ENCODE measurements at places on chromosomes 3 and 15.

DNA sequence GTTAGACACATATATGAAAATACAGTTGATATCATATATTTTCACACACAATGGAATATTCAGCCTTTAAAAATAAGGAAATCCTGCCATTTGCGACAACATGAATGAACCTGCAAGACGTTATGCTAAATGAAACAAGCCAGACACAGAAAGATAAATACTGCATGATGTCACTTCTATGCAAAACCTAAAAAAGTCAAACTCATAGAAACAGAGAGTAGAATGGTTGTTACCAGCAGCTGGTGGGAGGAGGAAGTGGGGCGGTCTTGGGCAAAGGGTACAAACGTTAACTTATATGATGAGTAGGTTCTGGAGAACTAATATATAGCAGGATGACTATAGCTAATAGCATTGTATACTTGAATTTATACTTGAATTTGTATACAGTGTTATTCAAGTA lies 213.2 kb upstream of the NR2F2 start:
- no peak for DNase-seq

GRCh38 chr3:99712291-99712954 lies 74.0 kb downstream of the COL8A1 start:
- no peak for DNase-seq

GRCh38 chr15:101724675-101725005 lies 367 bp upstream of the TARS3 start:
- DNase-seq, result no peak

- no peak for DNase-seq
Observed at GRCh38 chr3:107690522-107691138, 167.9 kb downstream of the BBX start.

DNA sequence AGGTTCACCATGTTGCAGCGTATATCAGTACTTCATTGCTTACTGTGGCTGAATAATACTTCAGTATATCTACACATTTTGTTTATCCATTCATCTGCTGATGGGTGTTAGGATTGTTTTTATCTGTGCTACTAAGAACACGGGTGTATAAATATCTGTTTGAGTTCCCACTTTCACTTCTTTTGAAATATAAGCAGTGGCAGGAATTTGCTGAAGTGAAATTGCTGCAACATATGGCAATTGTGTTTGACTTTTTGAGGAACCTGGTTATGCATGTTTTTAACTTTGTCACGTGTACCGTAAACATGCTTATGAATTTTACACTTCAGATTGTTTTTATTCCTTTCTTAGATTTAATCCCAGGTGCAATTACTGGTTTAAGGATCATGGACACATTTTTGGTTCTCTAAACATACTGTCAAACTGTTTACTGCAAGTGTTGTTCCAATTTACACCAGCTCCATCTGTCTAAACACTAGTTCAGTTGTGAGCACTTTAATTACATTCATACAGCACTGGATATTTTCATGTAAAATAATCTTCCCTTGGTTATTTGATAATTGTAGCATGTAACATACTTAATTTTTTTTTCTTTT lies 23.1 kb downstream of the TRAK1 start:
- no peak for DNase-seq

- DNase-seq, result no peak
Observed at GRCh38 chr15:64792282-64792681, 16.9 kb upstream of the RBPMS2 start.

- DNase-seq, result no peak
Observed at GRCh38 chr3:112744825-112745566, 101.7 kb downstream of the CD200R1L start.

- DNase-seq, result no peak
Observed at GRCh38 chr15:99303907-99304306, 52.6 kb downstream of the LRRC28 start.

DNA sequence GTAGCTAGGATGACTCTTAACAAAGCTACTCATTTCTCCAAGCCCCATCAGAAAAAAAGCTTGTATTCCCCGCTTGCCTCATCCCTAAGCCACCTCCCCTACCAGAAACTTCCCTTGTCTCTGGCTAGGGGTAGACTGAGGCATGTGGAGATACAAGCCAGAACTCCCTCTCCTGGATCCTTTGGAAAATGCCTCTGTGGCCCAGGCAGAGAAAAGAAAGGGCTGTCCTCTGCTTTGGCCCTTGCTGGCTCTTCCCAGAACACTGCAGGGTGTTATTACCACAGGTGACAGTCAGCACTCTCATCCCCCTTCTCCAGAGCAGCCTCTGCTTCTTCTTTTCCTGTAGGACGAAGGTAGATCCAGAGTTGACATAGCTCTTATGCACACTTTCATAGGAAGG lies 15.2 kb downstream of the RMDN3 start:
- DNase-seq, result no peak

GRCh38 chr15:87348746-87349145 lies 907.8 kb downstream of the NTRK3 start:
- no peak for DNase-seq

- DNase-seq, result no peak
Observed at GRCh38 chr3:42421818-42422796, 11.7 kb upstream of the LYZL4 start.

DNA sequence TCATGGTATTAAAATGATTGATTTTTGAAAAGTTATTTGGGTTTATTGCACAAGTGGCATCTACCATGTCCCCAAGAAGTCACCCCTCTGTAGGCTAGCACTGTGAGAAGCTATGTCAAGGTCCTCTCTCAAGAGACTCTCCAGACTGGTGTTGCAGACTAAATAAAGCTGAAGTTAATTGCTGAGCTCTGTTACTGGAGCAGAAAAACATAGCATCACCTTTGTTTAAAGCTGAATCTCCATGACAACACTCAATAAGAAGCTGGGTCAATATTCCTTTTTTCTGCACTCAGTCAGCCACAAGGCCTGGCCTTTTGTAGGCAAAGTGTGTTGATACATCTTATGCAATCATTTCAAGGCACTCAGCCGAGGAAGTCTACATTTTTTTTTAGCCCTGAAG lies 806.6 kb upstream of the LMCD1 start:
- no peak for DNase-seq

- DNase-seq, result no peak
Observed at GRCh38 chr3:13262493-13263211, 157.5 kb downstream of the NUP210 start.

DNA sequence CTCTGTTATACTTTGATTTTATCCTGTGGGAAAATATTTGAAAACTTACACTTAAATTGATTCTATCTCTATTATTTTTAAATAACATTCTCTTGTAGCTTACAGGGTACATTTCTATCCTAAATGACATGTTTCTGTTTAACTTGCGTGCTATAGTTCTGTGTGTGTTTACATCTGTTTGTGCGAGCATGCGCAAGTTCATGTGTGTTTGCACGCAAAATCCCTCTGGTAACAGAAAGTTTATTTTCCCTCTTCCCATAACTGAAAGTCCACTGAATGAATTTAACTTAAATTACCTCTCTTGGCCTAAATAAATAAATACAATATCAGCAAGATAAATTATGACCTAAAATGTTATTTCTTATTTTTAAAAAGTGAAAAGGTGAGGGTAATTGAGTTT lies 117.3 kb upstream of the NEO1 start:
- no peak for DNase-seq

GRCh38 chr15:92683511-92683834 lies 27.9 kb upstream of the FAM174B start:
- DNase-seq, result no peak

- DNase-seq, result no peak
Observed at GRCh38 chr15:88896333-88897033, 1.1 kb upstream of the HAPLN3 start.

GRCh38 chr3:117080872-117081271 lies 371.3 kb downstream of the TUSC7 start:
- DNase-seq, result no peak

- DNase-seq, result no peak
Observed at GRCh38 chr3:64019271-64019670, 4.0 kb downstream of the PSMD6 start.

DNA sequence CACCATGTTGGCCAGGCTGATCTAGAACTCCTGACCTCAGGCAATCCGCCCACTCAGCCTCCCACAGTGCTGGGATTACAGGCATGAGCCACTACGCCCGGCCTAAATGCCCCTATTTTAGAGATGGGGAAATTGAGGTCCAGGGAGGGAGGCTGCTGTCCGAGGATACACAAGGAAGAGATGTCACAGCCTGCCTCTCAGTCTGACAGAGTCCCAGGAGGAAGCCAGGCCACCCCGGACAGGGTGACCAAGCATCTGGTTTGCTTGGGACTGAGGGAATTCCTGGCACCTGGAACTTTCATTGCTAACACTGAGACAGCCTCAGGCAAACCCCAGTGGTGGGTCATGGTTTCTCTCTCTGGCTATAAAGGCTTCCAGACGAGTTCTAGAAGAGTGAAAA lies 30.6 kb upstream of the ADAMTS7 start:
- DNase-seq, result no peak

GRCh38 chr3:70737666-70738290 lies 425.3 kb upstream of the MDFIC2 start:
- no peak for DNase-seq

GRCh38 chr15:99911816-99912215 lies 178.6 kb upstream of the LYSMD4 start:
- no peak for DNase-seq

GRCh38 chr3:128610451-128611070 lies 40.1 kb downstream of the RPN1 start:
- DNase-seq, result no peak

DNA sequence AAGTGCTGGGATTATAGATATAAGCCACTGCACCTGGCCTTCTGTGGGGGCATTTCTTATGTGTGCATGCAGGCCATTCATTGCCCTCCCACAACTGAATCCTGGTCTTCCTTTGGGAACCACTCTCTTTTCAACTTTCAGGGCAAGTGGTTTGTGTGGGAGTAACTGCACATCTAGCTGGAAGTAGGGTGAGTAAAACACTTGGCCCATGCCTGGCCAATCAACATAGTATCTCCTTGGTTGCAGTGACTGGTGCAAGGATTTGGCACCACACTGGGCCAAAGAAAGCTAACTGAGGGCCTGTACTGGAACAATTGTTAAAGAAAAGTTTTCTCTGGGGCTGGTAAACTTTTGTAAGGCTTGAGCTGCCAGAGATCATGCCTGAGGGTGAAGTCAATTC lies 189.2 kb upstream of the FEZF2 start:
- no peak for DNase-seq

- DNase-seq, result no peak
Observed at GRCh38 chr3:69085168-69085832, 563 bp downstream of the ARL6IP5 start.

DNA sequence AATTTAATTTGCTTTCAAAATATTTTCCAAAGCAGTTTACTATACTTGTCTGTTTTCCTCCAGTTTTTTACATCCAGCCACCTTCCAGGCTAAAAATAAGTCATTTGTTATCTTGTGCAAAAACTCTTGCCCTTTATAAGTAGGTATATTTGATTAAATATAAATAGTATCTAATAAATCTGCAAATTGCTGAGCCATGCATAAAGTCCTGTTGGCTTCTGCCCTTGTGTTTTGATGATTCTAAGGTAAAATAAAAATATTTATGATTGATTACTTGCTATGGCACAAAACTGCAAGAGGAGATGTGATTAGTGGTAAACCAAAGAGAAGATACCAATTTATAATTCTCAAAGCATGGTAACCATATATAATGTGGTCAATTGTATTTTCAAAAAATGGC lies 1026.7 kb downstream of the EPHA3 start:
- DNase-seq, result no peak

- no peak for DNase-seq
Observed at GRCh38 chr15:41491889-41492288, 1.8 kb upstream of the ITPKA start.

DNA sequence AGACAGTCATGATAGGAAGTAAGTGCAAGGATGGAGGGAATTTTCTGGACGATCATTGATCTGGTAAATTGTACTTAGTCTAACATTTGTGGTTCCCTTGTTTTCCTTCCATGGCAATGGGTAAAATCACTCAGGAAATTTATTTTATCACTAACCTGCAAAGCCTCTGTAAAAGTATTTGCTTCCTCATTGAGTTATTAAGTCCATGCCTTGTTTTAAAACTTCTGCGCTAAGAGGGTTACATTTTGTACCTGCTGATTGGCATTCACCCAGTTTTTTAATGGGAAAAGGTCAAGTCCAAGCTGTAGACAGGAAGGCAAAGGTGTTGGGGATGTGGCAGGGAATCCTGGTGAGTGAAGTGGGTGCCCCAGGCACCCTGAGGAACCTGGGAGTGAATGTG lies 146.2 kb upstream of the NR2F2 start:
- DNase-seq, result no peak

DNA sequence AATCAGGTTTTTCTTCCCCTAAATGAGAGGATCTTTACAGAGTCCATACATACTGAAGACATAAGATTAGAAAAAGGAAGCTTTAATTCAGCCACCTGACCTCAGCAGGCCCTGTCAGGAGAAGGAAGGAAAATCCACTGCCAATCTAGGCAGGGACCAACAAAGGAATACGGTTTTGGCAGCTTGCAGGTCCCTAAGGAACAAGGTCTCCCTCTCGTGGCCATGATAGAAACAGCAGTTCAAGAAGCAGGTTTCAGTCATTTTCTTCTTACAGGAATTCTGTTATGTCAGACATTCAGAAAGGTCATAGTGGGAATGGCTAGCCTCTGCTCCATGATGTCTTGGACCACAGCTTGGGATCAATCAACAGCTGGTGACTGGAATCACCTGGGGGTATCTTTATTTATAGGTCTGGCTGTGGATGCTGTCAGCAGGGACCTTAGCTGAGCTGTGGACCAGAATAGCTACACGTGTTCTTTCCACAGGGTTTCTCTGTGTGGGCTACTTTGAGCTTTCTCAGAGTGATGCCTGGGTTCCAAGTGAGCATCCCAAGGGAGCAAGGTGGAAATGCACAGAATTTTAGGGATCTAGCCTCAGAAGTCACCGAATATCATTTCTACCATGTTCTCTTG lies 9.4 kb upstream of the CMSS1 start:
- no peak for DNase-seq

- DNase-seq, result no peak
Observed at GRCh38 chr3:181932039-181932438, 220.3 kb downstream of the SOX2 start.

DNA sequence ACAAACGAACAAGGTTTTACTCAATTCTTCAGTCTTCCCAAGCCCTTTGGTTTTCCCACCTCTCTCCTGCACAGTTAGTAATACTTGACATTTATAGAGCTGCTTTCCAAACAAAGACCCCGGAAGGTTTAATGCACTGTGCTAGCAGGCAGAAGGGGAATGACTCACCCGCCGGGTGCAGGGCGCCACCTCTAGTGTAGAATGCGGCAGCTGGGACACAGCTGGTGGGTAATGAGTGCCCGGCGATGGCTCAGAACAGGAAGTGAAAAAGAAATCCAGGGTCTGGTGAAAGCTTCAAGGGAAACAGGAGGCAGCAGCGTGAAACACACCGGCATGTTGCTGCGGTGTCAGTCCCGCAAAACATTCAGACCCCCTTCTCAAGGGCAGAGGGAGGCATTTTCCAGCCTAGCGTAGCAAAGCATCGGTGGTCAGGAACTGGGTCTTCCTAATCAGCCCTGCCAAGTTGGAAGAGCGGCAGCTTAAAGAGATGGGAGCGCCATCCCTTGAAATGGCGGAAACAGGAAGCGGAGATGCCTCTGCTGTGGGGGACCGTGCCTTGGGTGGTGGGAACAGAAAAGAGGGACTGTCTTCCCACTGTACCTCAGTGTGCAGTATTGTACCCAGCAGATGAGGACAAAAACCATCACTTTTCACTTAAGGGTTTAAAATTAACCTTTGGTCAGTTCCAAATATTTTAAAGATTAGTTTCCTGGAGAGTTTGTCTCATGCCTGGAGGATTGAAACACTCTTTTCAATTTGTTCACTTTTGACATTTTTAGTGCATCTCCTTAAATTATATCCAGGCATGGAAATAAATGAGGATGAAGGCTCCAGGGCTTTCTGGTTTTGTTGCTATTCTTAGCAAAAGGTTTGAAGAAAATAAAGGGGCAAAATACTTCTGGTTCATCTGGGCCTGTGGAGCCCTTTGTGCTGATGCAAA lies 160.7 kb upstream of the MCTP2 start:
- no peak for DNase-seq
